ENCODE measurements at places on chromosomes 2 and 18. TPM values are rescaled to one million over a fixed set of nuclear protein-coding genes. Genes with fewer than 3 reads are reported as not detected.

- peak; percentile 4 for DNase-seq
These were observed 166.0 kb upstream of the STK17B start for GRCh38 chr2:196337208-196337953.

DNA sequence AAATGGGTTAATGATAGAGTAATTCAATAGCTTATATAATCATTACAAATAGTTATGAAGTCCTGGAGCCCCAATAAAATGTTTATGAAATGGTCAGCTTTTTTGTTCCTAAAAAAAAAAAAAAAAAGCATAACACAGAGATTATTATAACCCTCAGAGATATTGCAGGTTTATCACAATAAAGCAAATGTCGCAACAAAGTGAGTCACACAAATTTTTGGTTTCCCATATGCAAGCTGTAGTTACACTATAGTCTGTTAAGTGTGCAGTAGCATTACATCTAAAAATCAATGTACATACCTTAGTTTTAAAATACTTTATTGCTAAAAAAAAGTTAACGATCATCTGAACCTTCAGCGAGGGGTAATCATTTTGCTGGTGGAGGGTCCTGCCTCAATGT lies 20.0 kb downstream of the WDFY1 start:
- no peak for DNase-seq

DNA sequence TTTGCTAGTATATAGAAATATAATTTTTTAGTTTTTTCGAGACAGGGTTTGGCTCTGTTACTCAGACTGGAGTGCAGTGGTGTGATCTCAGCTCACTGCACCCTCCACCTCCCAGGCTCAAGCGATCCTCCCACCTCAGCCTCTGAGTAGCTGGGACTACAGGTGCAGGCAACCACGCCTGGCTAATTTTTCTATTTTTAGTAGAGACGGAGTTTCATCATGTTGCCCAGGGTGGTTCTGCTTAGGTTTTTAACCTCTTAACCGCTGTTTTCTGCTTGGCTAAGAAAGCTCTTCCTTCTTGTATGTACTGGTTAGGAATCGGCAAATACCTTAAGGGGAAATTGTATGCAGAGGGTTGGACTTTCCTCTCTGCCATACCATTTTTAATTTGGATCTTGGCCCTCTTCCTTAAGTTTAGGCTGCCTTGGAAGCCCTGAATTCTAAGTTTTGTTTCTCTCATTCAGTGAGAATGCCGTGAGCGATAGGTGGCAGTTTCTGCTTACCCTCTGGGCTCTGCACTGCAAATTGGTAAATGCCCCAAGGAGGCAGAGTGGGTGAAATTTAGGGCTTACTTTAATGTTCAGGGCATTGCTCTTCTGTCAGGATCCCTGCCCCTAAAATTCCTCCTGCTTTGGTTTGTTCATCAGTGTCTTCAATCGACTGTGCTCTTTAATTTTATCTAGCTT lies 32.3 kb downstream of the EML6 start:
- DNase-seq: no peak

DNA sequence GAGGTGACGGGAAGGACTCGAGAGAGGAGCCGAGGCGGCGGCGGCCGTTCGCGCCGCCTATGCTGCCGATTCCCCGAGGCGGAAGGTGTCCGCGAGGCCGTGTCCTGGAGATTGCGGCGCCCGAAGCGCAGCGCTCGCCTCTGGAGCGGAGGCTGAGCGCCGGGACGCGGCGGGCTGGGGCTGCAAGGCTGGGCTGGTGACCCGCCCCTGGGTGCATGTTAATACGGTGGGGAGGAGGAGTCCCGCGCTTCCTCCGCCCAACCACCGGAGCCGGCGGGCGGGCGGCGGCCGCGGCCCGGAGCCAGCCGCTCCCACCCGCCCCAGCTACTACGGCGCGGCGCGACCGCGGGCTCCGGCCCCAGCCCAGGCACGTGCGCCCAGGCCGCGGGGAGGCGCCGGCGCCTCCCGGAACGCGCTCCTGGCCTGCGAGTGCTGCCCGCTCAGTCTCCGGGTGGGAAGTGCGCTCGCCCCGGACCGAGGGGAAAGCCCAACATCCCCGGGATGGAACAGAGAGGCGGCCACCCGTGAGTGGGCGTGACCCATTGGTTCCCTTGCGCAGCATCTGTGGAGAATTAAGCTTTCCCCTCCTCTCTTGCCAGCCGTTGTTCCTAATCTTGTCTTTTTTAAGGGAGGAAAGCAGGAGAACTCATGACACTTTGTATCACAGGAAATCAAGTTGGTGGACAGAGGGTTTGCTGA lies at the start of gene DLGAP1:
TSS of gene DLGAP1 (minus strand) at position 195 of the 699 bp plus-strand sequence.
- DNase-seq: no peak

GRCh38 chr2:162232671-162233070 lies 10.6 kb downstream of the FAP start:
- DNase-seq: no peak

DNA sequence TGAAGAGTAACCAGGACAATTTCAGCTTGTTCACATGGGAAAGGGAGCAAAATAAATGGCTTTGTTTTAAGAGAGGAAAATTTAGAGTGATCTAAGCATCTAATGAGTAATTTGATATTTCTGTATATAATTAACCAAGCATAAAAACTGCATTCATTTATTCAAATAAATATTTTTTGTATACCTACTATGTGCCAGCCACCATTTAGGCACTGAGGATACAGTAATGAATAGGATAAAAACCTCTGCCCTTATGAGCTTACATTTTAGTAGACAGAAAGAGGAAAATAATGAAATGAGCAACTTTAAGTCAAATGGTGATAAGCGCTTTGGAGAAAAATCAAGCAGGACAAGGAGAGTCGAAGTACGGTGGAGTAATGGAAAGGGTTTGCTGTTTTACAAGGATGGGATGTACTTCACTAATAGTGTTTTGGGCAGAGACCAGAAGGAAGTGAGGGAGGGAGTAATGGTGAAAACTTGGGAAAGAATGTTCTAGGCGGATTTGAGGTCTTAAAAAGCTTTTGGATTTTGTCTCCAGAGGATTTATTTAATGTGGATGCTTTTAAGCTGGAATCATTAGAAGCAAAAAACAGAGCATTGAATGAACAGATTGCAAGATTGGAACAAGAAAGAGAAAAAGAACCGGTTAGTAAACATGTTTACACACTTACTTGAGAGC lies 17.4 kb downstream of the NDC80 start:
- DNase-seq: no peak

Gene ACYP2
- 6.2 TPM for total RNA-seq

Gene KCNK3
- not detected for total RNA-seq
